Adrenal gland (tissue), 19 donors: ENCODE measurements at places on chromosomes 5 and 9. TPM values are rescaled to one million over a fixed set of nuclear protein-coding genes. Genes with fewer than 3 reads are reported as not detected.

Gene NXNL2
- polyA plus RNA-seq = 0.20 TPM

Gene FBXW5
- 153 TPM for polyA plus RNA-seq

Gene SLC24A2
- polyA plus RNA-seq = 12.8 TPM

Gene PCDHAC2
- 0.32 TPM for polyA plus RNA-seq

Gene FREM1
- polyA plus RNA-seq = 4.7 TPM

Gene FOXD4L3
- 0.03 TPM for polyA plus RNA-seq

Gene JAK2
- 3.5 TPM for polyA plus RNA-seq

Gene EHMT1
- polyA plus RNA-seq = 75.2 TPM

Gene SNX30
- 0.84 TPM for polyA plus RNA-seq

Gene BAAT
- polyA plus RNA-seq = 0.16 TPM

Gene TICAM2
- polyA plus RNA-seq = 2.7 TPM

Gene KIAA0825
- polyA plus RNA-seq = 0.34 TPM

Gene CDH10
- 1.6 TPM for polyA plus RNA-seq

Gene CYLC2
- polyA plus RNA-seq = not detected

Gene ADGRD2
- 0.53 TPM for polyA plus RNA-seq

Gene BNC2
- 2.1 TPM for polyA plus RNA-seq

Gene CTXN3
- not detected for polyA plus RNA-seq

Gene BICD2
- polyA plus RNA-seq = 13.0 TPM

Gene NUTM2G
- not detected for polyA plus RNA-seq

Gene STX17
- 20.4 TPM for polyA plus RNA-seq

Gene SVEP1
- 7.0 TPM for polyA plus RNA-seq

Gene ZNF354C
- 3.4 TPM for polyA plus RNA-seq

Gene SSBP2
- 27.7 TPM for polyA plus RNA-seq

Gene DCP2
- 7.2 TPM for polyA plus RNA-seq
